Epithelial cell of proximal tubule (primary cell): ENCODE measurements at places on chromosomes 4 and X.

- DNase-seq: no peak
These were observed 53.8 kb upstream of the LNX1 start for GRCh38 chr4:53645108-53645507.

- DNase-seq: peak; percentile 7
These were observed 346.7 kb upstream of the PPARGC1A start for GRCh38 chr4:24236532-24236931.

GRCh38 chrX:144637731-144638130, 609.6 kb upstream of the SPANXN1 start:
- no peak for DNase-seq

GRCh38 chr4:112704991-112705845, 68.3 kb downstream of the LARP7 start:
- no peak for DNase-seq

- DNase-seq: no peak
These were observed 5.0 kb upstream of the ADGRL3 start for GRCh38 chr4:61195101-61195500.

DNA sequence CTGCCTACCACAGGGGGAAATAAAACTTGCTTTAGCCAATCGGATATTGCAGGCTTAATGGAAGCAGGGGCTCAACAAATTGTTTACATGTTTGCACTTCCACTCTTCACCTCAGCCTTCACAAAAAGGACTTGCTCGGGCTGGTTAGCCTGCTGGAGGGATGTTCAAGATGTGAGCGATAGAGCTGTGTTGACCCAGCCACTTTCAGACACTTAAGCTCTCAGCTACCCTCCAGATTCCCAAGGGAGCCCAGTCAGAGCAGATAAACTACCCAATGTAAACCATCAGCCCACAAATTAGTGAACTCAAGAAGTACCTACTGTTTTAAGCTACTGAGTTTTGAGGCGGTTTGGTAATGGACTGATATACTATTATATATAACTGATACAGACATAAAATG, 508.4 kb upstream of the FTHL17 start:
- DNase-seq: no peak

DNA sequence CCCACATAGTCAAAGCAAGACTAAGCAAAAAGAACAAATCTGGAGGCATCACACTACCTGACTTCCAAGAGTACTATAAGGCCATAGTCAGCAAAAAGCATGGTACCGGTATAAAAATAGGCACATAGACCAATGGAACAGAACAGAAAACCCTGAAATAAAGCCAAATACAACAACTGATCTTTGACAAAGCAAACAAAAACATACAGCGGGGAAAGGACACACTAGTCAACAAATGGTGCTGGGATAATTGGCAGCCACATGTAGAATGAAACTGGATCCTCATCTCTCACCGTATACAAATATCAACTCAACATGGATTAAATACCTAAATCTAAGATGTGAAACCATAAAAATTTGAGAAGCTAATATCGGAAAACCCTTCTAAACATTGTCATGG, 819.3 kb upstream of the FRG1 start:
- DNase-seq: no peak

DNA sequence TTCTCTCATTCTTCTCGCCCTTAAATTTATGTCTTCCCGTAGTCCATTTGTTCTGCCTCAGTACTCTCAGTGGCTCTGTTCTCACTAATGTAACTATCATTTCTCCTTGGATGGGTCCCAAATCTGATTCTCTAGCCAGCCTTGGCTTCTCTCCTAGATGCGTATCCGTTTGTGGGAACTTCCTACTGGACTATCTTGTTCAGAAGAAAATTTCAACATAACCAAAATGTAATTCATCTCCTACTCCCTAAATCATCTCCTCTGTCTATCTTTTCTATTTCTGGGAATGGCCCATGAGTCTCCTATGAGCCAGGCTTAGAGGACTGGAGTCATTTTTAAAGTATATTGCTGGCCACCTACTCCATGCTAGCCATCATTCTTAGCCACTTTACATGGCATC, 4.4 kb upstream of the C4orf36 start:
- no peak for DNase-seq

- DNase-seq: no peak
These were observed at the start of gene CASK for GRCh38 chrX:41923211-41923977. Gene CASK, minus strand, starts transcription at chrX:41923554. Its CDS starts 566 bp downstream, at chrX:41922988.

- no peak for DNase-seq
These were observed 246.1 kb downstream of the NR3C2 start for GRCh38 chr4:148196164-148196563.

- DNase-seq: no peak
These were observed 102.4 kb downstream of the PARM1 start for GRCh38 chr4:75035321-75035720.

DNA sequence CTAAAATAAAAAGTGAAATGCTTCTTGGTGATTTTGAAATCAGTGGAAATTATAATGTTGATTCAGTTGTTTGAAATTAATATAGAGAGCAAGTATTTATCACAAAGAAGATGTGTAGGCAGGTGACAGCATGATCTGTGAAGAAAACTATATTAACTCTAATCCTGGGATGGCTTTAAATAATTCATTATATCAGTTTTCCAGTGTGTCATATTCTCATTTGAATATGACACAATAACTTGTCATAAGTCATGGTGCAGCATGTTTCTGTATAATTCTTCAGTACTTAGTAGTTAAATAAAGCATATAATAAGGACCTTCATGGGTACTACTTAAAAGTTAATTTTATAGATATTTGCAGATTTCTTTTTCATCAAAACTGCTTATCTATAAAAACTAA, 573.6 kb downstream of the INPP4B start:
- no peak for DNase-seq

- no peak for DNase-seq
These were observed 571.2 kb upstream of the FAT1 start for GRCh38 chr4:187294861-187295260.

GRCh38 chr4:6566391-6567190, 8.4 kb upstream of the MAN2B2 start:
- no peak for DNase-seq

GRCh38 chrX:28586286-28586685, 960 bp upstream of the IL1RAPL1 start:
- no peak for DNase-seq

DNA sequence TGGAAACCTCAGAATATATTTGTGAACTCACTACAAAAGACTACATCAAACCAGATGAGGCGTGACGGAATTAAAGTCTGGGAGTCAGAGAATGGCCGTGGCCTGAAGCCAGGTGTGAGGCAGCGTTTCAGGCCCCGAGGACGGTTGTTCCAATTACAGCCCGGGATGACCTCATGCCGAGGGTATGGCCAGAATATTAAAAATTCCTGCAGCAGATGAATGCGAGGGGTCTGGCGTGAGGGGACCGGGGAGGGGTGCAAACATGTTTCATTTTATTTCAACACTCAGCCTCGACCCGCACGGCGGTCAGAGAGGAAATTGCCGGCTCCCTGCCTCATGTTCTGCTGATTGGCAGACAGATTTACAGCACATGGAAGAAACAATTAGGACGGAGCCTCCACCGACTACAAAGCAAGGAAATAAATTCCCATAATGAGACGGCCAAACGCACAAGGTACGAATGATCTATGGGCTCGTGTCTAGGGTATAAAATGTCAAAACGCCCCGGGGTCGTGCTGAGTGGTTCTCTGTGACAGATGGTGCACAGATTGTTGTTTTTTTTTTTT, 289.7 kb downstream of the SHOX start:
- no peak for DNase-seq

GRCh38 chr4:80305466-80305865, 30.1 kb upstream of the CFAP299 start:
- DNase-seq: no peak

- DNase-seq: no peak
These were observed 76.1 kb downstream of the CHST7 start for GRCh38 chrX:46649421-46650260.

DNA sequence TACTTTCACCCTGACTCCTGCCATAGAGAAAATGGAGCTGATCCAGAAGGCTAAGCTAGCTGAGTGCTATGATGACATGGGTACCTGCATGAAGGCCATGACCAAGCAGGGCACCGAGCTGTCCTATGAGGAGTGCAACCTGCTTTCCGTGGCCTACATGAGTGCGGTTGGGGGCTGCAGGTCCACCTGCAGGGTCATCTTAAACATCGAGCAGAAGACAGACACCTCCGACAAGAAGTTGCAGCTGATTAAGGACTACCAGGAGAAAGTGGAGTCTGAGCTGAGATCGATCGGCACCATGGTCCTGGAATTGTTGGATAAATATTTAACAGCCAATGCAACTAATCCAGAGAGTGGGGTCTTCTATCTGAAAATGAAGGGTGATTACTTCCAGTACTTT, 438.0 kb downstream of the TMA16 start:
- DNase-seq: no peak

GRCh38 chrX:135520022-135520552, 373 bp upstream of the INTS6L start:
- DNase-seq: no peak

DNA sequence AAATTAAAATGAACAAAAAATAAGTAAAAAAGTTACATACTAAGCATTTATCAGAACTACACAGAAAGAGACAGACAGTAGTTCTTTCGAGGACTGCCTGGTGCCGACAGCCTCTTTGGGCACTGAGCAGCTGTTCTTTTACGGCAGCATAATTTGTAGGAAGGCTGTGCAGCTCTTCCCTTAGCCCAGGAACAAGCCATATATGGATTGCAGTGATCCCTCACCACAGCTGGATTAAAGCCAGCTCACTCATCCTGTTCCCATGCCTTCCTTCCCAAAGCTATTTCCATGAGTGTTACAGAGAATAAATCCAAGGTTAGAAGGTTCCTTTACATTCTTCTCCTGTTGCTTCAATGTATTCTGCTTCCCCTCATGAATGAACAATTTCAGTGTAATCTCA, 71.7 kb downstream of the DDX60L start:
- peak; percentile 88 for DNase-seq

DNA sequence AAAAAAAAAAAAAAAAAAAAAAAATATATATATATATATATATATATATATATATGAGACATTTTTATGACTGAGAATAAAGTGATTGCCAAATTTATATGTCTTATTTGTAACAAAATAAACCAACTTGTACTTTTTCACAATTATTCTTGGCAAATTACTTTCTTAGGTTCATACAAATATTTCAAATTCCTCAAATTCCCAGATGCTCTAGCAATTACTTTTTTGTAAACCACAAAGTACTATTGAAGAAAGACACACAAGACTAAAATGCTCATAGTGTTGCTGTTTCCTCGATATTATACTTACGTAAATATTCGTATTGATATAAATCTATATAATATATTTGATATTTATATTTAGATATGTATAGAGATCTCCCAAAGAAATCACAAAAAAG, 390.0 kb downstream of the FAT4 start:
- no peak for DNase-seq

- no peak for DNase-seq
These were observed 59.9 kb downstream of the UGT2A3 start for GRCh38 chr4:68891678-68892077.

DNA sequence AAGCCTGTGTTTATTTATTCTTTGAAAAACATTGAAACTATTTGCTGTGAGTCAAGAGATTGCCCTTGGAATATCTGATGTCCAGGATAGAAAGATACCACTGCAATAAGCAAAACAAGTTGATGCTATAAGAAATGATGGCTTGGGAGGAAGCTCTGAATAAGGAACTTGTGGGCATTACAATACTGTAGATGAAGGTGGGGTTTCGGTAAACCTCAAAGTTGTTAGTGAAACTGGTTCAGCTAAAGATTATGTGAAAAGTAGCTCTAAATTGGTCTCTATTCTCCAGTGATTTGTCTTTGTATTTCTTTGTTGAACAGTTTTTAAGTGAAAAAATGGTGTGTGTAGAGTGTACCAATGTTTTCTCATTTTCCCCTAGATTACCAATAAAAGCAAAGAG, 128.7 kb downstream of the AKAP4 start:
- DNase-seq: no peak

DNA sequence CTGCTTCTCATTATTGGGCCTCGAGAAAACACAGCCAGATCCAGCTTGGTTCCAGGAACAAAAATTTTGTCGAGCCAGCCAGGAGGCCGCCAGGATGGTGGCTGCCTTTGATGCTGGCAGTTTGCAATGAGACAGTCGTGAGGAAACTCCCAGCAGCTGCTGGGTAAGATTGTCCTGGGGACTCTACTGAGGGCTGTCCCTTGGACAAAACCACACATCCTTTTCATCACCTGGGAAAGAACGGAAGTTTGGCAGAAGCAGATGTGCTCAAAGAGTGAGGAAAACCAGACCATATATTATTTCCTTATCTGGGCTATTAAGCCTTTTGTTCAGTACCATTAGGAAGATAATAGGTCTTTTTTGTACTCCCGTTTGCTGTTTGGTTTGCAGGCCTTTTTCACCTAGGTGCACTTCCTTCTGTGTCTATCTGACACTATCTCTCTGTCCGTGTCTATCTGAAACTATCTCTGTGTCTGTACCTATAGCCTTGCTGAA, 13.4 kb upstream of the PAPSS1 start:
- DNase-seq: no peak

DNA sequence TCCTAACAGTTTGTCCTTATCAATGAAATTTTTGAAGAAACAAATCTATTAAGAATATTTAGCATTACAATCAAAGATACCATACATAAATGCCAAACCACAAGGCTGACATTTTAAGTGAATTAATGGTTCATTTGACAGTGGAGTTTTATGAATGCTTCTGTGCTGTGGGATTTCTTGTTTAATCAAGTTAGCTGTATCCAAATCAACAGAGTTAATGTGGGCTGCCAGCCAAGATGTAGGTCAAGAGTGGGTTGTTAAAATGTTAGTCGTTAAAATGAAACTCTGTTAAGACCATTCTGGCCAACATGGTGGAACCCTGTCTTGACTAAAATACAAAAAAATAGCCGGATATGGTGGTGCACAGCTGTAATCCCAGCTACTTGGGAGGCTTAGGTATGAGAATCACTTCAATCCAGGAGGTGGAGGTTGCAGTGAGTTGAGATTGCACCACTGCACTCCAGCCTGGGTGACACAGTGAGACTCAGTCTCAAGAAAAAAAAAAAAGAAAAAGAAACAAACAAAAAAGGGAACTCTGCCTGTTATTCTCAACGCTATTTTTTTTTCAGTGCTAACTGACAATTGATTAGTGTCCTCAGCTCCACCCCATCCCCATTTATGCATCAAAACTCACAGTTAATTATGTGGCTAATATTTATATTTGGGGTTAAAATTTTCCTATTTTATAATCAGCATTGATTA, 20.2 kb downstream of the GPAT3 start:
- no peak for DNase-seq

DNA sequence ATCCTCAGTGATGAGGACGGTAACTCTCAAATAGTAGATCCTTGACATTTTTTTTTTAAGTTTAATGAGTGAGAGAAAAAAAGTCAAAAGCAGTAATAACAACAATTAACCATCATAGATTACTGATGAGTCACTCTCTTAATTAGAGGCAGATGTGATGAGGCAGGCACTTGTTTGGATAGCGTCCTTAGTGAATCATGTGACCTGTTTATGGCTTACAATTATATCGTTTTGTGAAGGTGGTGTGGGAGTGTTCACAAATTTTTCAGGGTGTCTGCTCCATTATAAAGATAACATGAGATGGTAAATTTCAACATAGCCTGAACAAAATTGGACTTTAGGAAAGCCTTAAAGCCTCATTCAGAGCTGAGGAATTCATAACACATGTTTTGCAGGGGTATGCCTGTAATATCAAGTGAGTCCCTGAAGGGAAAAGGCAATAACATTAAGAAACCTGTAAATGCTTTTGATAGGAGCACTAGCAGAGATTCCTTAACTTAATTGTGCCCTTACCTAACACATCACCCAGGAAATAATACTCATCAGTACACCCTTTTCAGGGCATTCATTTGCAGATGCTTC, 51.9 kb upstream of the XIAP start:
- DNase-seq: no peak
